ENCODE measurements at places on chromosomes 12 and 14. TPM values are rescaled to one million over a fixed set of nuclear protein-coding genes. Genes with fewer than 3 reads are reported as not detected.

The IRAK4 gene
- 24.6 TPM for total RNA-seq

DNA sequence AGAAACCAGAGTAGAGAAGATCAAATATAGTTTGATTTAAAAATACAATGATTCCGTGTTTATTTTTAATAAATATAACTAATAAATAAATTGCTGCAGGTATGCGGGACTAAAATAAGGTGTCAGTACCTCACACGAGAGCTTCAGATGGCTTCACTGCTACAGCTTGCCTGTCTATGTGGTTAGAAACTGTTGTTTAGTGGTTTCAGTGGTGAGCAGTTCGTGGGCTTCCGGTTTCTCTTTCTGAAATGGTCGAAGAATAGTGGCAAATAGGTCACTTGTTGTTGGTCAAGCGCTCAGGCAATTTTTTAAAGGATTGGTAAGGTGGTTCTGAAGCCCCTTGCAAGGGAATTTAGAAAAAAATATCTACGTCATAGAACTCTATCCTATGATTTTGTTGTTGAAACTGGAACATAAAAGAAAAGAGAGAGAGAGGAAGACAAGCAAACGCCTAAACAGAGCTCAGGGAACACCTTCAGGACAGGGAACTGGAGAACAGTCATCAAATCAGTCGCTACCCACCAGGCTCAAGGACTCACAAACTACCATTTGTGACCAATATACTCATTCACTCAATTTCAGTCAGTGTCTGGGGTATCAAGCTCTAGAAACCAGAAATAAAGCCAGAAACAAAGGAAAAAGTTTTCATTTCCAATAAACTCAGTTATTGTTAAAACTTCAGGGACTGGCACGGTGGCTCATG is 31.3 kb downstream of the GABARAPL1 start:
- no peak for DNase-seq

DNA sequence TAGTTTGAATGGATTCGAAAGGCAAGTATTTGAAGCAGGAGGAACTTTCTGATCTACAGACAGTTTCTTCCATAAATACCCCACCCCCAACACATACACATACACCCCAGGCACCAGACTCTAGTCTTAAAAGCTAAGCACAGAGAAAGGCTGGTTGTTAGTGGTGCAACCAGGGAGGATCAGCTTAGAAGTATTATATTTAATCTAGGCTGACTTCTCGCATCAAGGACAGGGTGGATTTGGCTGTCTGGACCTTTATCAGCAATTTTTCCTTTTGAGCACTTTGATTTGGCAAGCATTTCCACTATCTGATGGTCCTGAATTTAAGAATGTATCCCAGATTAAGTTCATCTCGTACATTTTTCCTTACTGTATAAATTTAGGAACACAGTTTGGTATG is 1489.8 kb upstream of the FLRT2 start:
- no peak for DNase-seq

GRCh38 chr14:101456246-101457175 is 104.8 kb upstream of the DIO3 start:
- no peak for DNase-seq

DNA sequence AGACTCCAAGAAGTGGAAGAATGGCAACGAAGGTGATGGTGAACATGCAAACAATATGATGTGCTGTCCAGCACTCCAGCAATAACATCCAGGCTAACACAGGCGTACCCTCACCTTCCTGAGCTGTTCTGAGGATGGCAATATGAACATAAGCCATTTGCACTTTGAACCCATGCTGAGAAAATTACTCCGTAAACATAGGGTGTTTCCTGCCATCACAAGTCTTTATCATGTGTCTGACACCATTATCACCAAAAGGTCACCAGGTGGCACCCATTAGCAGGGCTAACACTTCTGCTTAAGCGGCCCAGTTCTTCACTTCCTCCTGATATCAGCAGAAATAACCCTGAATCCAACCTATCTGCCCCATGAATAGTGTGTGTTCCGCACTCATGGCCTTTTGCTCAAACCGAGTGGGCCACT is 482.8 kb downstream of the MED13L start:
- no peak for DNase-seq

GRCh38 chr12:132030367-132031038 is 80.8 kb downstream of the EP400 start:
- no peak for DNase-seq

DNA sequence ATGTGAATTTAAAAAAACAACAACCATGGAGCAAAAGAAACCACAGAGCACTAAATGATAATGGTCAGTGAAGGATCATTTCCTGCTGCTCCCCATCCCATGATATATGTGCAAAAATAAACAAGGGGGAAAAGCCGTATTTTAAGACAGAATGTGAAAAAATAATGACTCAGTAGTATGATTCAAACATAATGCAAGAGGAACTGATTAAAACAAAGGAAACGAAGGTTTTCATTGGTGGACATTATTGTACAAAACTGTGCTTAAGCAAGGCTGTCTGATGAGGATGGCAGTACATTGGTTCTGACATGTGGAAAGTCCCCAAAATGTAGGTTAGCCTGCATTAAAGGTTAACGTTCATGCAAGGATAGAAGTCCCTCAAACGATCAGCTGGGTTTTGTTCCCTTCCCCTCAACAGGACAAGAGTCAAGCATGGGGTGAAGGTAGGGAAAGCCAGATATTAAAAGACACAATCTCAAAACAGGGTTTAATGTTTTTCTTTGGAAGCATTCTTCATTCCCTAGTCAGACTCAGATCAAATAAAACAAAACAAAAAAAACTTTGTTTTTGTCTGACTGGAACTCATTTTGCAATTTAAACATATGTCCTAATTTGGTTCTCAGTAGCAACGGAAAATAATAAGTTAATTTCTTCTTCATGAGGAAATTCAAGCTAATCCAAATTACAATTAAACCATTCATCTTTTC is 26.3 kb upstream of the PTGDR start:
- DNase-seq, result no peak

DNA sequence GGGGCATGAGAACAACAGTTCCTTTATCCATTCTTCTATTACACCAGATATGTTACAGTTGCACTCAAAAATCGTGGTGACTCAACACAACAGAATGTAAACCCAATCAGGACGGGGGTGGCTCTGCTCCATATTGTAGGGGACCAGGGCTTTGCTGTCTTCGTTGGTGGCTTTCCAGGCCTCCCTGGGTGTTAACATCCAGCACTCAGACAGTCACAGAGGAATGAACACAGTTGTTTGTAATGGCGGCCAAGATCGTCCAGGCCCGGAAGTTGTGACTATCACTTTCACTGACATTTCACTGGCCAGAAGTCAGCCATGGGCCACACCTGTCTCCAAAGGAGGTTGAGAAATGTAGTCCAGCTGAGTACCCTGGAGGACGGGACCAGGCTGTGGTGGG is 204.1 kb downstream of the CACNA1C start:
- DNase-seq, result no peak

DNA sequence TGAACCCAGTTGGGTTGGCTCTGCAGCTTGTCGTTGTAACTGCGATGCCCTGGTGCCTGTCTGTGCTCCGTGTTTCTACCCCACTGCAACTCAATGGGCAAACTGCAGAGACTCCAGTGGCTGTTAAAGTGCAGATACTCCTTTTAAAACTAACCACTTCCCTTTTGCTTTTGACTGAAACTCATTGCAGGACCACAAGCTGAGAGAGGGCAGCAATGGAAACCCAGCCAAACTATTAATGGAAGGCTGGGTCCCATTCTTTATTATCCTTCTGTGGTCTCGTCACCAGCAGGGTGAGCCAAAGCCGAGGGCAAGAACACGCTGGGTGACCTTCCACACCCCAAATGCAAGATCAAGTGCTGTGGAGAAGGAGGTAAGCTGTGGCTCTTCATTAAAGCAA is 910.4 kb downstream of the VRK1 start:
- no peak for DNase-seq

DNA sequence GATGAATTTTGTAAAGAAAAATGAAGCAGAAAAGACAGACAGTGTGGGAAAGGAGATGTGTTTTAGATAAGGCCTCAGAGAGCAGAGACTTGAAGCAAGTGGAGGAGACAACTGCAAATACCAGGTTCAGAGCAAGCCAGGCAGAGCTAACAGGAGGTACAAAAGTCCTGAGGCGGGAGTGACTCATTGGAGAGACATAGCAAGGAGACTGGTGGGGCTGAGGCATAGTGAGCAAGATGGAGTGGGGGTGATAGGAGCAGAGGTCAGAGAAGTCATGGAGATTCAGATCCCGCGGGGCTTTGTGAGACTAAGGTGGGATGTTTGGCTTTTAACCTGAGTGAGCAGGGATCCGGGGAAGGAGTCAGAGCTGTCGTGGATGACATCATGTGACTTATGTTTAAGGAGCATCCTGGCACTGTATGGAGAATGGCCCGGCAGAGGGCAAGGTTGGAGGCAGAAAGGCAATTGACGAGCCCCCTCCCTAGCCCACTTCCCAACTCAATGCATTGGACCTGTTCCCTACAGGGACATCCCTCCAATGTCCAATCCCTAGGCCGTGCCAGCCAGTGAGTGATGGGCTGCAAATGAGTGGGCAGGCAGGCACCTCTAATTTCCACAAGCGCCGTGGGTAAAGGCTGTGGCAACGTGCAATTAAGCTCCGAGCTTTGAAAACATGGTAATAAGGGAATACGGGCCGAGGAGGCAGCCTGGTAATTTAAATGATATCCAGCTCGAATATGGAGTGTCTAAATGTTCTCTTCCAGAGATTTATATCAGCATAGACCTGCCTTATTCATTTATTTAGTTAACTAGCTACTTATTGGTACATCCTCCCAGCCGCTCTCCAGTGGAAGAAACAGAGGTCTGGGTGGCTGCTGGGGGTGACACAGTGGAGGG is 206.8 kb upstream of the LHX5 start:
- DNase-seq, result no peak

DNA sequence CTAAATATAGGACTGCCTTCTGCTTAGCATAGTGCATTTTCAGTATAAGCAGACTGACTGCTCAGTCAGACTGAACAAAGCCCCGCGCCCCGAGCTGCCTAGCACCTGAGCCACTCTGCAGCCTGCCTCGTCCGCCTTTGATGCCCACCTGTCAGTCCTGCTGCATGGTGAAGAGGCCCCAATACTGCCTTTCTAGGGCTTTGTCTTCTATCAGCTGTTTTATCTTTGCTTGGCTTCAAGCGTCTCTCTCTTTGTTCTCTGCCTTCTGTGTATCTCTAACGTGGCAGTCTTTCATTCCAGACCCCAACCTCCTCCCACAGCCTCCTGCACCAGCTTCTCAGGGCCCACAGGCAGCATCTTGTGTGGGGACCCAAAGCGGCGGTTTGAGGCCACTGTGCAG is 1001.0 kb downstream of the VRK1 start:
- no peak for DNase-seq

DNA sequence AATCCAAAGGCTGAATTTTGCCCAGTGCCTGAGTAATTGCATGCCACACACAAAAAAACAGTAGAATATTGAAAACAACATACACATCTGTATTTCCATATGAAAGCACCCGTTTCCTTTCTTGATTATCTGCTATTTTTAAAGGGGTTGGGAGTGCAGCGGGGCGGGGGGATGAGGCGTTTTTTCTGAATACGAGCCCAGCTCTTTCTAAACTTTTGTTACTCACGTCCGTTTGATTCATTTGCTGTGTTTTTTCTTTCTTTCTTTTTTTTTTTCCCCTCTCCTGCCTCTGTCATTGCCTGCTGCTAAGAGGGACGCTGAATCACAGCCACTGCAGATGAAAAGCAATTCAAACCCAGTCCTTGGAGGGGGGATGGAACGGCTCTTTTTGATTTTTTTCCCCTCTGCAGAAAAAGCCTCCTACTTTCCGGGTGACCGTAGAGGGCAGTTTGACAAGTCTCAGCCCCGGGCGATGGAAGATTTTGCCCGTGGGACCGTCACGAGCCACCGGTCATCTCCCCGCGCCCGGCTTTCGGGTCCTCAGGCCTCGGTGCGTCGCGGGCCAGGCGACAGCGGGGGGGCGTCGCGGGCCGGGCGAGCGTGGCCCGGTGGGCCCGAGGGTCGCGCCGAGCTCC is 572 bp upstream of the RASSF8 start:
- peak; percentile 55 for DNase-seq

DNA sequence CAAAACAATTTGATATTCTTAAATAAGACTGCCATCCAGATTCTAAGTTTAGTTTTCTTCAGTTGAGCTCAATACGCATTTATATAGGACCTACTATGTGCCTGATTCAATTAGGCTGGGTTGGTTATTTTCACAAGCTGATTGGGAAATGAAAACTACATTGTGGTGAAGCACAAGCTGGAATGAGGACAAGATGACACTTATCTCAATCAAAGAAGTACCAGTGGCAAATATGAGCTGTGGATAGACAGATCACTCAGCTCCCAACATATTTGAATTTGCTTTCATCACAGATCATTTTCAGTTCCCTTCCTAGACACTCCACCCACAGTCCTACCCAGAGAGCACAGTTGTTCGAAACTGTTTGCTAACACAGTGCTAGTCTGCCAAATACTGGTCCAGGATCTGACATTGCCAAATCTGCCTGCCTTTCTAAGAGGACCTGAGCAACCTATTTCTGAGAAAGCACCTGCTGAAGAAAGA is 74.7 kb downstream of the LLPH start:
- DNase-seq, result no peak

GRCh38 chr14:47674148-47674542 is 1.3 kb downstream of the MDGA2 start:
- DNase-seq, result no peak

The DDX24 gene
- total RNA-seq, result 191 TPM

The POTEM gene
- total RNA-seq, result not detected

GRCh38 chr14:63076488-63076887 is 31.2 kb upstream of the KCNH5 start:
- DNase-seq, result no peak

The GDF3 gene
- total RNA-seq, result not detected

DNA sequence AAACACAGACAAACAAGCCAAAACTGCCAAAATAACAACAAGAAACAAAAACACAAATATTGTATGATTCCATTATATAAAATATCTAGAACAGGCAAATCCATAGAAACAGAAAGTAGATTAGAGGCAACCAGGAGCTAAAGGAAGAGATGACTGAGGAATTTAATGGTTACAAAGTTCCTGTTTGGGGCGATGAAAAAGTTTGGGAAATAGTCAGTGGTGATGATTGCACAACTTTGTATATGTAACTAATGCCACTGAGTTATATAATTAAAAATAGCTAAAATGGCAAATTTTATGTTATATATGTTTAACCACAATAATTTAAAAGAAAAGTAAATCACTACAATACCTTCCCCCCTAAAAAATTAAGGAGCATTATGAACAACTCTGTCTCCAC is 24.5 kb downstream of the GNPTAB start:
- DNase-seq, result no peak
